Breast epithelium (tissue), 4 donors: ENCODE measurements at places on chromosomes 3 and 15.

- DNase-seq, result no peak
- no peaks in the 10 kb centered on the region for H3K27me3 ChIP-seq
- H3K27ac ChIP-seq, result no peak overlapping the region
- H3K36me3 ChIP-seq, result no peaks in the 10 kb centered on the region
- no peak overlapping the region for H3K4me3 ChIP-seq
- H3K4me1 ChIP-seq, result no peaks in the 10 kb centered on the region
Measured at GRCh38 chr3:35565048-35565447, 74.3 kb upstream of the ARPP21 start.

DNA sequence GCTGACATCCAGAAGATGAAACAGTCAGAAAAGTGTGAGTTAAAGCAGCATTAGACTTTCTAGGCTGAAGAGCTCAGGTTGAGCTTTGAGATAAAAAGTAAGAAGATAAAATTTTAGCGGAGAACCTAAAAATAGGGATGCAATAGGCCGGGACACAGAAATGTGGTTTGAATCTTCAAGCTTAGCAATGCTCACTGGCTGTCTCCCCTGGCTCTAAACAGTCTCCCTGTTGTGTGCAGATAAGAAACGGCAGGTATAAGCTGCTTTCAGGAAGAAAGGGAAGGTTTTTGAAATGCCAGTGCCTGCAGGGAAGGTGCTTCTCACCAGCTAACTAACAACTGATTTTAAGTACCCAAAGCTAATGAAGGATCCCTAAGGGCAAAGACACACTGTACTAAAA is 718.7 kb upstream of the SGO1 start:
- H3K27me3 ChIP-seq, result no peaks in the 10 kb centered on the region
- no peaks in the 10 kb centered on the region for H3K4me1 ChIP-seq
- no peak for DNase-seq

- DNase-seq, result no peak
- no peak overlapping the region for H3K27ac ChIP-seq
- no peaks in the 10 kb centered on the region for H3K36me3 ChIP-seq
- H3K4me1 ChIP-seq, result no peaks in the 10 kb centered on the region
- no peak overlapping the region for H3K4me3 ChIP-seq
Measured at GRCh38 chr15:70530017-70530499, 233.3 kb downstream of the UACA start.

- H3K4me1 ChIP-seq, result no peaks in the 10 kb centered on the region
- H3K36me3 ChIP-seq, result no peaks in the 10 kb centered on the region
- no peaks in the 10 kb centered on the region for H3K27me3 ChIP-seq
- no peak overlapping the region for H3K27ac ChIP-seq
- no peak for DNase-seq
Measured at GRCh38 chr15:93188236-93188635, 99.2 kb upstream of the RGMA start.

DNA sequence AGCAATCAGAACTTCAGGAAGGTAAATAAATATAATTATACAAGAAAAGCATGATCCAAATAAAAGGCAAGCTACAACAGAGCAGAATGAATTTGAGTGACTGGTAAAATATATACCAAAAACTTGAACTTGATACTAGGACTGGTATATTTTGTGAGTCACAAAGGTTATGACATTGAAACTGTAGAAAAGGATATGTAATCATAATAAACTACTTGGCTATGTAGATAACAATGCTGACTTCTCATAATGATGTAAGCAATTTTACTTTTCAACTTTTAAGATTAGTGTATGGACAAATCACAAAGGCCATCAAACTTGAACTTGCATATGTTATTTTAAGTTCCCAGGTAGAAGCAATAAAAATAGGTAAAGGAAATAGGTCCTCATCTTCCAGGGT is 384.5 kb upstream of the NECTIN3 start:
- no peaks in the 10 kb centered on the region for H3K36me3 ChIP-seq
- H3K27me3 ChIP-seq, result no peaks in the 10 kb centered on the region
- DNase-seq, result no peak
- H3K4me1 ChIP-seq, result no peaks in the 10 kb centered on the region
- no peak overlapping the region for H3K4me3 ChIP-seq
- H3K27ac ChIP-seq, result no peak overlapping the region

DNA sequence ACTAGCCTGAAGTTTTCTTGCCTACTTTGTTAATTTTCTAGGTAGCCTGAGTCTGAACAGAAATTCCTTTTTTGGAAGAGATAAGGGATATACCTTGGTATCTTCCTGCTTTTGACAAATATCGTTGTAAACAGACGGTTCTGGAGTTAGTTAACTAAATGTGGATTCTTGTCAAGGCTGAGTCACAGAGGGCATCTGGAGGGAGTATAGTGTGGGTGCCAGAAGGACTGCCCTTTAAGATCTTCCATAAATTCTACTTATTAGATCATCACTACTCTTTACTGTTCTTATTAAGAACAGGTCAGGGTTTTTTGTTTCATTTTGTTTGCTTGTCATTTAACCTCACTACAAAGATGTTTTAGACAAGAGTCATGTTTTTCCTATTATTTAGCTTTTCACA is 125.3 kb upstream of the SKOR1 start:
- no peaks in the 10 kb centered on the region for H3K36me3 ChIP-seq
- H3K27ac ChIP-seq, result no peak overlapping the region
- DNase-seq, result no peak
- H3K4me3 ChIP-seq, result no peak overlapping the region

GRCh38 chr15:88015228-88015860 is 241.2 kb downstream of the NTRK3 start:
- H3K27ac ChIP-seq, result no peak overlapping the region
- H3K4me3 ChIP-seq, result no peak overlapping the region
- H3K36me3 ChIP-seq, result no peaks in the 10 kb centered on the region
- no peak for DNase-seq

GRCh38 chr3:58222161-58222724 is 11.5 kb upstream of the DNASE1L3 start:
- H3K4me3 ChIP-seq, result no peak overlapping the region
- H3K4me1 ChIP-seq, result no peaks in the 10 kb centered on the region
- no peaks in the 10 kb centered on the region for H3K27me3 ChIP-seq
- H3K27ac ChIP-seq, result no peak overlapping the region

GRCh38 chr3:195442573-195443390 is at the start of gene ACAP2:
Gene ACAP2, minus strand, starts transcription at chr3:195443020. Its CDS starts 173 bp downstream, at chr3:195442847.
- H3K4me1 ChIP-seq, result no peaks in the 10 kb centered on the region
- H3K27me3 ChIP-seq, result no peaks in the 10 kb centered on the region
- peak within 1 kb of the TSS; percentile 97 for H3K27ac ChIP-seq
- peak within 1 kb of the TSS; percentile 76 for H3K4me3 ChIP-seq

DNA sequence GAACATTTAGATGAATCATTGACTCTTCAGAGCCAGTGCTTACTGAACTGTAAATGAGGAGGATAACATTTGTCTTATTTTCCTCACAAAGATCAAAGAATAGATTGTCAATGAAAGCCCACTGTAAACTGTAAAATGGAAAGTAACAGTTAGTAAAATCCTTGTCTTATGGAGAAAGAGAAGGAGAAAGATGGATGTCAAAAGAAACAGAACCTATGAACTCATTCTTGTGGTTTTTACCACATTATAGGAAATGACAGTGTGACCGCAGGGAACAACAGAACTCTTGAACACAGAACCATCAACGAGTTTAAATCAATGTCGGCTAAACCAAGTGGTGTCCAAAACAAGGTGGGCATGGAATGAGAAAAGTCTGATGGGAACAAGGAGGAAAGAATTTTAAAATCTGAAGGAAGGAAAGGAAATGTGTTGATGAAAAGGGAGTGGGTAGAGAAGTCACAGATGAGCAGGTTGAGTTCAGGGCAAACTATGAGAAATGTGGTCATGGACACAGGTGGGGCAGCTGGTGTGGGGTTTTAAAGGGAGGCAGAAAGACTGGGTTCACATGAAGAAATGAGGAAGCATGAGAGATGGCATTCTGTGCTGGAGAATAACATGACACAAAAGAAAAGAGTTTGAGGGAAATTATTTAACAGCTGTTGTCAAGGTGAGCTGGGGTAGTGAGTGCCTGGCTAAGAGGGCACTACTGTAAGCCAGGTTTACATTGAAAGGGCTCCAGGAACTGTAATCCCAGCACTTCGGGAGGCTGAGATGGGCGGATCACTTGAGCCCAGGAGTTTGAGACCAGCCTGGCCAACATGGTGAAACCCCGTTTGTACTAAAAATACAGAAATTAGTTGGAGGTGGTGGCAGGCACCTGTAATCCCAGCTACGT is 42.4 kb upstream of the ETV5 start:
- H3K27ac ChIP-seq, result no peak overlapping the region
- H3K4me1 ChIP-seq, result no peaks in the 10 kb centered on the region
- H3K27me3 ChIP-seq, result no peaks in the 10 kb centered on the region
- DNase-seq, result no peak

GRCh38 chr3:112416391-112417212 is 82.7 kb downstream of the BTLA start:
- H3K27me3 ChIP-seq, result no peaks in the 10 kb centered on the region
- no peaks in the 10 kb centered on the region for H3K36me3 ChIP-seq
- H3K4me1 ChIP-seq, result no peaks in the 10 kb centered on the region
- H3K4me3 ChIP-seq, result no peak overlapping the region
- no peak overlapping the region for H3K27ac ChIP-seq

- no peak overlapping the region for H3K27ac ChIP-seq
- no peaks in the 10 kb centered on the region for H3K36me3 ChIP-seq
- DNase-seq, result no peak
- no peak overlapping the region for H3K4me3 ChIP-seq
Measured at GRCh38 chr3:80213086-80213485, 445.3 kb upstream of the ROBO1 start.

- H3K36me3 ChIP-seq, result no peaks in the 10 kb centered on the region
- H3K4me3 ChIP-seq, result no peak overlapping the region
- H3K27ac ChIP-seq, result no peak overlapping the region
- no peak for DNase-seq
- no peaks in the 10 kb centered on the region for H3K27me3 ChIP-seq
Measured at GRCh38 chr3:160678292-160678842, 1.4 kb downstream of the ARL14 start.

- DNase-seq, result no peak
- no peaks in the 10 kb centered on the region for H3K36me3 ChIP-seq
- no peaks in the 10 kb centered on the region for H3K27me3 ChIP-seq
- peak overlapping the region; percentile 54 for H3K27ac ChIP-seq
Measured at GRCh38 chr3:65181391-65181871, 493.6 kb upstream of the ADAMTS9 start.

DNA sequence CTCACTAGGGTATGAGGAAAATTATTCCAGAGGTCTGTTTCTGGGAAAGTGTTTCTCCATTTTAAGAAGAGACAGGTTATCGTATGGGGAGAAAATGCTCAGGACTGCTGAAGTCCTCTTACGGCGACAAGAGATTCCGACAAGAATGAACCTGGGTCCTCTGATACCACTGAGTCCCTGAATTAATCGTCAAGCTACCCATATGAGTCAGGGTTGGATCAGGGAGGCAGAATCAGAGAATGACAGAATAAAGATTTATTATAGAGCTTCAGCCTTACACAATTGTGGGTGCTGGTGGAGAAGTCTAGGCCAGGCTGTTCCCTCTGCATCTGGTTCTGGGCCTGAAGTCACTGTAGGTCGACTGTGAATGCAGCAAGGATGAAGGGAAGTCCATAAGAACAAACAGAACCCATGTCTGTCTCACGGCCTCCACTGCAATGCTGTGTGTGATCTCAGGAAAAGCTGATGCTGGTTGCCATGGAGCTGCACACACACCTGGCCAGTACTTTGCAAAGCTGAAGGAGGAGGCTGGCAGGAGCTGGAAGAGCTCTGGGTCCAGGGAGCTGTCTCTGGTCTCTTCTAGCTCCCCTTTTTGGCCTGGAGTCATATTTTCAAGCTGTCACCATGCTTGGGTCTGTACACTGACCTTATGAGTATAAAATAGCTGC is 83.9 kb downstream of the HHLA2 start:
- H3K27me3 ChIP-seq, result no peaks in the 10 kb centered on the region
- no peak overlapping the region for H3K4me3 ChIP-seq
- H3K27ac ChIP-seq, result no peak overlapping the region
- H3K36me3 ChIP-seq, result no peaks in the 10 kb centered on the region
- DNase-seq, result no peak

- peaks cover 19% of the 10 kb centered on the region for H3K27me3 ChIP-seq
- no peak for DNase-seq
- no peak overlapping the region for H3K4me3 ChIP-seq
- H3K27ac ChIP-seq, result no peak overlapping the region
- H3K4me1 ChIP-seq, result no peaks in the 10 kb centered on the region
- no peaks in the 10 kb centered on the region for H3K36me3 ChIP-seq
Measured at GRCh38 chr15:85869124-85869523, 74.4 kb upstream of the KLHL25 start.

DNA sequence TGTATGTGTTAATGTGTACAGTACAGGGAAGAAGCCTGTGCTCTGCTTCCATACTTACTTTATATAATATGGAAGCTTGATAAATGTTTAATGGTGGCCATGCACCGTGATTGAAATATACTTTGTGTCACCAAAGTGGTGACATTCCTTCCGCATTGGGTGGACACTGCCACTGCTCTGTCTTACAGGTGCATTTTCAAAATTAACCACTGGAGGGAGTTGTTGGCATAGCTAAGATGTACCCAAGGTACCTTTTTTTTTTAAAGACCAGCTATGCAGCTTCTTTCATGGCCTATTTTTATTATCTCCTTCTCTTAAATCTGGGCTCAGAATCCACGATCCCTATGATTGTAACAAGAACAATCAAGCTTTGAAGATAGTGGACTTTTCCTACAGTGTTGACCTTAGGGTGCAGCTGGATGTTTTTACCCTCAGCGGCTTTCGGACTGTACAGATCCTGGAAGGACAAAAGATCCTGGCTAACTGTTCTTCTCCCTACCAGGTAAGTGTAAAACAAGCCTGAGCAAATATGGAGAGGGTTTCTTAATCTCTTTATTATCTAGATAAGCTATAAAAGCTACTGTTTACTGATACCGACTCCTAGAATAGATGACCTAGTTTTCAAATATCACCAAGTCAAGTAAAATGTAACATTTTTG is 21.6 kb upstream of the PAK6 start:
- no peak for DNase-seq
- no peak overlapping the region for H3K4me3 ChIP-seq
- no peaks in the 10 kb centered on the region for H3K27me3 ChIP-seq
- H3K4me1 ChIP-seq, result no peaks in the 10 kb centered on the region

DNA sequence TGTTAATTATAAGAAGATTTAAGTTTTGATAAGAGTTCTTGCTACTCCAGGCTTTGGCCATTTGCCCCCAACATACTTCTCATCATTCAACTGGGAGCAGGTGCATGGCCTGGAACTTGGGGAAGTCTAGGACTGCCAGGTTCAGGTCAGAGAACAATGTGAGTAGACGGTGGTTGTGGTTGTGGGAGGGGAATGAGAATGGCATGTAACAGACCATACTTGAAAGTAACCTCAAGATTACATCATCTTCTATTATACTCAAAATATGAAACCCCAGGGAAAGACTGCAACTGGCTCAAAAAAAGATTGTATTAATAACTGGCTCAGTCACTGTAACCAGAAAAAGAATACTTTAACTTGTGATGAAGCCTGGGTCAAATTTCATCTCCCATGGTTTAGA is 364.9 kb upstream of the DPPA4 start:
- no peaks in the 10 kb centered on the region for H3K4me1 ChIP-seq
- no peaks in the 10 kb centered on the region for H3K36me3 ChIP-seq
- no peak overlapping the region for H3K4me3 ChIP-seq
- DNase-seq, result no peak
- H3K27ac ChIP-seq, result no peak overlapping the region
- H3K27me3 ChIP-seq, result no peaks in the 10 kb centered on the region

- no peaks in the 10 kb centered on the region for H3K4me1 ChIP-seq
- H3K27ac ChIP-seq, result no peak overlapping the region
- no peaks in the 10 kb centered on the region for H3K27me3 ChIP-seq
- no peaks in the 10 kb centered on the region for H3K36me3 ChIP-seq
- H3K4me3 ChIP-seq, result no peak overlapping the region
- DNase-seq, result no peak
Measured at GRCh38 chr3:94961423-94962100, 898.7 kb downstream of the NSUN3 start.

- no peaks in the 10 kb centered on the region for H3K27me3 ChIP-seq
- H3K4me1 ChIP-seq, result no peaks in the 10 kb centered on the region
- no peak for DNase-seq
Measured at GRCh38 chr3:31858439-31858838, 122.6 kb downstream of the OSBPL10 start.
